ENCODE measurements at places on chromosomes 6 and 20. TPM values are rescaled to one million over a fixed set of nuclear protein-coding genes. Genes with fewer than 3 reads are reported as not detected.

The ULBP1 gene
- total RNA-seq: 1.1 TPM

The MAFB gene
- 0.04 TPM for total RNA-seq

The TNFRSF6B gene
- not detected for total RNA-seq

The CST4 gene
- total RNA-seq: not detected

The BPI gene
- total RNA-seq: not detected

The GUCA1A gene
- total RNA-seq: not detected

The PRR18 gene
- 0.15 TPM for total RNA-seq

The CD93 gene
- total RNA-seq: 0.36 TPM

The ZNF391 gene
- total RNA-seq: 3.6 TPM

The GABRR1 gene
- not detected for total RNA-seq

The WFDC11 gene
- not detected for total RNA-seq

The TSBP1 gene
- not detected for total RNA-seq

The PLAGL1 gene
- 24.3 TPM for total RNA-seq

The ZFAND3 gene
- 29.3 TPM for total RNA-seq

The CFB gene
- total RNA-seq: not detected

The CST2 gene
- total RNA-seq: not detected

The LRRN4 gene
- total RNA-seq: not detected

The ALDH8A1 gene
- 0.84 TPM for total RNA-seq

The METTL24 gene
- total RNA-seq: not detected

The FAM209B gene
- total RNA-seq: 0.48 TPM

The RAET1G gene
- total RNA-seq: not detected

The ZNF341 gene
- 4.3 TPM for total RNA-seq

The GPLD1 gene
- 0.57 TPM for total RNA-seq

The OR2J3 gene
- total RNA-seq: not detected

The RNGTT gene
- 22.1 TPM for total RNA-seq

The LCA5 gene
- total RNA-seq: 0.08 TPM

The SSTR4 gene
- total RNA-seq: not detected

The FHL5 gene
- not detected for total RNA-seq

The C6orf141 gene
- total RNA-seq: not detected

The CAPN11 gene
- total RNA-seq: not detected

The LTA gene
- 702 TPM for total RNA-seq
